ENCODE measurements at places on chromosomes 13 and 19.
A peak's percentile ranks its signal among the peaks of the same experiment; 100 is the strongest.

GRCh38 chr13:77919246-77919920, 752 bp upstream of the EDNRB start:
- DNase-seq, result no peak

DNA sequence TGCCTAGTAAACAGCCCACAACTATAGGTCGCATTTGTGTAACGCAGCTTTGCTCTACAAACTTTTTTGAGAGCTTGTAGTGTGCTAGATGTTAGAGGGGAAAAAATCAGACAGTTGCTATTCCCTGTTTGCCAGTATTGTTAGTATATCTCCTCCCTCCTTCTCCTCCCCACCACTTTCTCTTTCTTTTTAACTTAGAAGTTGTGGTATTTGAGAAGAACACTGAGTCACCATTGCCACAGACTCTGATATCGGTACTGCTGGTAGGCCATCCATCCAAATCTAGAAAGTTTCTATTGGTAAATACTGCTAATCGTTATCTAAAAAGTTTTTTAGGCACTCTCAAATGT, 666 bp downstream of the POMP start:
- no peak for DNase-seq

DNA sequence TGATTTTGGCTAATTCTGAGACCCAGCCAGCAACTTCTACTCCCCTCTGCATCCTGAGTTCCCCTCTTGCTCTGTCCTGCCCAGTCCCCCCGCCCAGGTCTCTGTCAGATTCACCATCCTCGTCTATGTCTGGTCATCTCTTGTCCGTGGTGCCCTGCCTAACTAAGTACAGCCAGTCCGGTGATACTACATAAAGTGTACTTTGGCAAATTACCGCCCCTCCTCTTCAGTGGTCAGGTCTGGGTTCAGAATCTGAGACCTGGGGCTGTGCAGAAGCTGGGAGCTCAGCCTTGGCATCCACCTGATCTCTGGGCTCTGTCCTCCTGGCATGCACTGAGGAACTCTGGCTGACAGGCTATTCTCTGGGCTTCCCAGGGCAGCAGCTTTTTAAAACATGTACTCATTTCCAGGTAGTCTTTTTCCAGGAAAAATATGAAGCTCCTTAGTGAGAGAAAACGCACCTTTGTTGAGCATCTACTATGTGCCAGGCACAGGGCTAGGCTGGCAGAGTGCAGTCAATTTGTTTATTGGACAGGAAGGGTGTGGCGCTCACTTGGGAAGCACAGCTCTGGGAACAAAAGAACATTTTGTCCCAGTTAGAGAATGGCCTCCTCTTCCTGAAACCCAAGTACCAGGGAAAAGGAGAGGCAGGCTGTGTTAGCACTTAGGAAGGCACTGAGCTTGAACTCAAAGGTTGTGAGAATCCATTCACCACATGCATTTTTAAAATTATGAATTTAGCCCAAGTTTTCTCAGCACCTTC, 88.9 kb downstream of the TSHZ3 start:
- DNase-seq, result no peak

DNA sequence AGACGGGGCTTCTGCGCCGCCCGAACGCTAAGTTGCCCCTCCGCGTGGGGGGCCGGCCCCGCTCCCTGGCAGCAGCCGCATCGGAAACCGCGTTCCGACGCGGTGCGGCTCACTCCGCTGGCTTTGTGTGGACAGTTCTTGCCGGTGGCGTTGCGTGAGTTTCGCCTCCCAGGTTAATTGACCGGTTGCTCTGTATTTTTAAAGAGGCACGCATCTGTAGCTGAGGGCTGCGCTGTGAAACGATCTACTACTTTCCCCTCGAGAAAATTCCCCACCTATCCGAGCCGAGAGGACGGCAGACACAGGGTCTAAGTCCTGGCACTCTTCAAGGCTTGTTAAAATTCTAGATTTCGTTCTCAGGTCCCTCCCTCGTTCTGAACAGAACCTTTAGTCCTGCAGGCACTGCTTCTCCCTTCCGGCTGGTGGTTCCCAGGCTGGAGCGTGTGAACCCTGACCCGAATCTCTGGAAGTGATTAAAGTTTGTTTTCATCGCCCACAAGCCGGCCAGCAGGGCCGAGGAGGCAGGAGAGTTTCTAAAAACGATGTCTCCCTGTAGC, 933 bp downstream of the ARHGEF7 start:
- no peak for DNase-seq

GRCh38 chr19:57033576-57033975, 86.2 kb upstream of the USP29 start:
- no peak for DNase-seq

- DNase-seq, result no peak
Measured at GRCh38 chr13:75760131-75761021, 124.2 kb downstream of the LMO7 start.

- peak; percentile 50 for DNase-seq
Measured at GRCh38 chr19:18280247-18281081, 958 bp downstream of the JUND start.

DNA sequence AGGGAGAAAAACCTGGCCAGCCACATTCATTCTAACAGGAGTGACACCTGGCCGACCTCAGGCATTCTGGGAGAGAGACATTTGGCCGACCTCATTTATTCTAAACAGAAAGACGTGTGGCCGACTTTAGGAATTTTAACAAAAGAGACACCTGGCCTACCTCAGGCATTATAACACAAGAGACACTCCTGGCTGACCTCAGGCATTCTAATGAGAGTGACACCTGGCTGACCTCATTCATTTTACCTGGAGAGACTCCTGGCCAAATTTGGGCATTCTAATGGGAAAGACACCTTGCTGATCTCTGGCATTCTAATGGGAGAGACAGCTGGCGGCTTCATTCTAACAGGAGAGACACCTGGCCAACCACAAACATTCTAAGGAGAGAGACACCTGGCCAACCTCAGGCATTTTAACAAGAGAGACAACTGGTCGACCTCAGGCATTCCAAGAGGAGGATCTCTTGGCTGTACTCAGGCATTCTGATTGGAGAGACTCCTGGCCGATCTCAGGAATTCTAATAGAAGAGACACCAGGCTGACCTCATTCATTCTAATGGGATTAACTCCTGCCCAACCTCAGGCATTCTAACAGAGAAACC, 1353.9 kb downstream of the UQCRFS1 start:
- no peak for DNase-seq

DNA sequence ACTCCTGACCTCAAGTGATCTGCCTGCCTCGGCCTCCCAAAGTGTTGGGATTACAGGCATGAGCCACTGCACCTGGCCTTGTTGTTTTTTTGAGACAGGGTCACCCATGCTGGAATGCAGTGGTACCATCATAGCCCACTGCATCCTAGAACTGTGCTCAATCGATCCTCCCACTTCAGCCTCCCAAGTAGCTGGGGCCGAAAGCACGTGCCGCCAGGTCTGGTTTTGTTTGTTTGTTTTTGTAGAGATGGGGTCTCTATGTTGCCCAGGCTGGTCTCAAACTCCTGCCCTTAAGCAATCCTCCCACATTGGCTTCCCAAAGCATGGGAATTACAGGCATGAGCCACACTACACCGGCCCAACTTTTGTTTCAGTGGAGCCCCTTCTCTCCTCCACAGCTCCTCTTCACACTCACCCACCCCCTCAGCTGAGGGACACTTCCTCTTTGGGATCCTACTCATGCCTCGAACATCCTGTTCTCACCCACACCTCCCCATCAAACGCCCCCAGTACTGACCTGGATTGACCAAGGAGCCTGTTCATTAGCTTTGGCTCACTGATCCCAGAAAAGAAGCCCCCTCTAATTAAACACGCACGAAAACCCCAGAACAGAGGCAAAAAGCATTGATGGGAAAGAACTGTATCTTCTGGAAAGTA, 12.8 kb upstream of the CERS4 start:
- no peak for DNase-seq

DNA sequence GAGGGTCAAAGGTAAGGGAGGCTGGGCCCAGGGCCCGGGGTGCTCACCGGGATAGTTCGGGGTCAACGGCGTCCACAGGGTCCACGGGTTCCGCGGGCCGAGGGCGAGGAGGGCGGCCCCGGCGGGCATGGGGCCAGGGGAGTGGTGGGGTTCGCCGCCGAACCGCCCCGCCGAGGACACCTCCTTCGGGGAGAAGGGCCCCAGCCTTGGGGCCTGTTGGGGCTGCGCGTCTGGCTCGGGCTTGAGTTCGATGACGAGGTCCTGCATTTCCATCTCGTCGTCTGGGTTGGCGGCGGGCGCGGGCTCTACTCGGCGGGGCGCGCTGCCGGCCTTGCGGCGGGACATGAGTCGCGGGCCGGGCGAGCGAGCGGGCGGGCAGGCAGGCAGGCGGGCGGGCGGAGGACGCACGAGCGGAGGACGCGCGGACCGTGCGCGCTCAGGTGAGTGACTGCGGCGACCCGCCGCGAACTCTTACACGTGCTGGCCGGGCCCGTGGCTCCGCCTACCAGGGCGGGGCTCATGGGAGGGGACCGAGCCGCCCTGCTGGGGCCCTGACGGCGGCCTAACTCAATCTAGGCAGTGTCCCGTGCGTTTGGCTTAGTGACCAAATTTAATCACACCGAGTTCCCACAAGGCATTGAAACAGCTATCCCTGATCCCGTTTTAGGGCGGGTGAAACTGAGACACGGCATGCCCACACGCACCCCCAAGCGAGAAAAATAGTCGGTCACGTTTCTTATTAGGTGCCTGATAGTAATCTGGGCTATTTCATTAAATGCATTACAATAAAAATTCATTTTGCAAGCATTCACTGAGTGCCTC, at the start of gene ZNF296:
TSS of gene ZNF296 (minus strand) at position 450 of the 822 bp plus-strand sequence. CDS start at position 345, 105 bp downstream.
- DNase-seq, result peak; percentile 72

GRCh38 chr13:80029170-80029569, 311.8 kb downstream of the SPRY2 start:
- no peak for DNase-seq

GRCh38 chr13:33106656-33107360, 90.6 kb downstream of the KL start:
- DNase-seq, result no peak

DNA sequence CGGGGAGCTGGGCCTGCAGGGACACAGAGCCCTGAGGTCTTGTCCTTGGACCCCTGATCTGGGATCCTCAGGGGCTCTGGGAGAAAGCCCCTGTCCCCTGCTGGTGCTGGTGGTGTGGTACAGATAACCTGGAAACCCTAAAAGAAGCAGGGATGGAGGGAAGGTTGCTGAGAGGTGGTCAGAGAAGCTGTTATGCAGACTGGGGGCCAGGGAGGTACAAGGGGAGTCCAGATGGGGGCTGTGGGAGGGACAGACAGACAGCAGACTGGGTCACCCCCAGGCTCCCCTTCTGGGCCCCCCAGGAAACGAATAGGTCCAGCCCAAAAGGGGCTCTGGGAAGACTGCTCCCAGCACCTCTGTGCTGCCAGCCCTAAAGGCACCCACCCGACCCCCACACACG, 34.7 kb upstream of the PEPD start:
- DNase-seq, result no peak

- no peak for DNase-seq
Measured at GRCh38 chr13:33832872-33833271, 14.9 kb downstream of the RFC3 start.

DNA sequence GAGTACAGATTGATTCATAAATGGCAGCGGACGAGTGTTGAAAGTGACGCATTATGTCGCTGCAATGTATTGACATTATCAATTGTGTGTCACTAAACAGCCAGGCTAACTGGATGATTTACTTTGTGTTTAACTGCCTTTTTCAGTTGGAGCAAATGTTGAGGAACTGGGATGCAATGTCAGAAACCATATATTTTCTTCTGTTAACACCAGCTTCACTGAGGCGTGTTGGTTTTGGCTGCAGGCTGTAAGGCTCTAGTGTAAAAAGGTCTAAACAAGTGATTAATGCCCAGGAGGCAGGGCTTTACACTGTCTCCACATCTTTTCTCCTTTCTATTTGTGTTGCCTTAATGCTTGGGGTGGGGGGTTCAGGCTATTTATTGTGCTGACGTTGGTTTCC, 80.1 kb downstream of the GGACT start:
- DNase-seq, result no peak

DNA sequence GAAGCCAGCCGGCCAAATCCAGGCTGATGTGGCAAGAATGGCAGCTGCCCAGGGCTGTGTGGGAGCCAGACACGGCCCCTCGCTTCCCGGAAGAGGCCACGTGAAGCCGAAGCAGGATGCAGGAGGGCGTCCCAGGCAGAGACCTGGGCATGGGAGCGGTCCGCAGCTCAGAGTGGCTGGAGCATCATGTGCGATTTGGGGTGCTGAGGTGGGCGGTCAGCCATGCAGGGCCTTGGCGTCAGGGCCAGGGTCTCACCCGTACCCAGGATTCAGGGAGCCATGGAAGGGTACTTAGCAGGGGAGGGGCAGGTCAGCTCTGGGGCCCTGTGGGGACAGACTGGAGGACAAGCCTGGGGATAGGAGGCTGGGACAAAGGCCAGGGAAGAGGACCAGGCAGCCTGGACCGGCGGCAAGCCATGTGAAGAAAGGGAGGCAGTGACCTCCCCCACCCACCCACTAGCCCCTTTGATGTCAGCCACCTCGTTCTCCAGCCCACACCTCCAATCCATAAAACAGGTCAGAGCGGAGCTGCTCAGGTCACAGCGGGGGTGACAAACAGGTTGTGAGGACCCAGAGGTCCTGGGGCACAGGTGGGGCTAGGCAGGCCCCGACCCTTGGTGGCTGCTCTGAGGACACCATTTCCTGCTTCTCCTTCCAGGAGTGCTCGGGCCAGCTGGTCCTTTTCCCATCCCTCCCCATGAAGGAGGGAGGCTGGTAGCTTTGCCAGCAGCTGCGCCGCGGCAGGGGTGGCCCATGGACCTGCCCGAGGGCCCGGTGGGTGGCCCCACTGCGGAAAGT, 2.3 kb downstream of the KASH5 start:
- no peak for DNase-seq

GRCh38 chr13:85529218-85529594, 270.0 kb downstream of the SLITRK6 start:
- DNase-seq, result no peak

Measured in stimulated activated CD8-positive, alpha-beta memory T cell treated with anti-CD3 and anti-CD28 coated beads, Interleukin-7, amount 100 ng/mL, for 48 hours (primary cell).